ENCODE measurements at places on chromosomes 7 and 10. TPM values are rescaled to one million over a fixed set of nuclear protein-coding genes. Genes with fewer than 3 reads are reported as not detected.

ERVW-1 gene
- polyA plus RNA-seq = 0.44 TPM

DNA sequence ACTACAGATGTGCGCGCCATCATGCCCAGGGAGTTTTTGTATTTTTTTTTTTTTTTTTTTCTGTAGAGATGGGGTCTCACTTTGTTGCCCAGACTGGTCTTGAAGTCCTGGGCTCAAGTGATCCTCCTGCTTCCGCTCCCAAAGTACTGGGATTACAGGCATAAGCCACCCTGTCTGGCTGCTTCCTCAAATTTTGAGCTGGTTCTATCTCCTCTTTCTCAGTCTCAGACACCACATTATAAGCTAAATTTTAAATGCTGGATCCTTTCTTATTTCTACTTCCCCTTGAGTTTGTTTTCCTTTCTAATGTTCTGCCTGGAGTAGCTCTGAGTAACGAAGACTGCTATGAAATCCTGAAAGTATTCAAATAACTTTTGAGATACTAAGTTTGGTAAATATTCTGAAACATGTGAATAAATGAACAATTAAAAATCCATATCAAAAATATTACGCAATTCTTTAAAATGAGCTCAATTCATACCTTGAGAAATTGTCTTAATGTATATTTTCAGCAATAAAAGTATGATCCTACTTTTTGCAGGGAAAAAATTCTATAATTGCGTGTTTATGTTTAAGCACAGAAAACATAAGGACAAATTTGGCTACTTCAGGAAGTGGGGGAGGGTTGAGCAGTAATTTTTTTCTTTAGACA is 15.0 kb downstream of the TCAF1 start:
- DNase-seq = no peak

- DNase-seq = no peak
Observed at GRCh38 chr7:152395112-152395511, 40.7 kb downstream of the KMT2C start.

OPN1SW gene
- 1.3 TPM for polyA plus RNA-seq

GRCh38 chr10:34730726-34731125 is 84.4 kb downstream of the PARD3 start:
- no peak for DNase-seq

TFEC gene
- 24.0 TPM for polyA plus RNA-seq

HYAL4 gene
- 0.08 TPM for polyA plus RNA-seq
